ENCODE measurements at places on chromosomes 16 and 17.

- DNase-seq, result no peak
These were observed 1.1 kb downstream of the PRSS22 start for GRCh38 chr16:2856686-2857450.

GRCh38 chr17:14826358-14826757, 438.8 kb downstream of the PMP22 start:
- no peak for DNase-seq

- DNase-seq, result no peak
These were observed 1.2 kb upstream of the ZKSCAN2 start for GRCh38 chr16:25258861-25259179.

DNA sequence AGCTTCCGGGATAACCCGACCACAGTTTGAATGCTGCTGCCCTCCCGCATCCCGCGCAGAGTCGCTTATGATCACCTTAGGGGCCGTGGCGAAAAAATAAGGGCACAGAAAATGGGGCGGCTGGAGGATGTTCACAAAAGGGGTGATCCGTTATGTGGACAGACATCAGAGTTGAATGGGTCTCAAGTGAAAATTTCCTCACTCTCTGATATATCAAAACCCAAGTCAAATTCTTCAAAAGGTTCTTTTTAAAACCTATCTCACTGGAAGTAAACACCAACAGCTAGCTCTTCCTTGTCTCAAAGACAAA, 400 bp upstream of the CEP112 start:
- DNase-seq, result no peak

GRCh38 chr16:12002447-12003006, 26.0 kb downstream of the SNX29 start:
- DNase-seq, result peak; percentile 31

GRCh38 chr16:12721841-12722421, 81.8 kb downstream of the CPPED1 start:
- DNase-seq, result no peak

DNA sequence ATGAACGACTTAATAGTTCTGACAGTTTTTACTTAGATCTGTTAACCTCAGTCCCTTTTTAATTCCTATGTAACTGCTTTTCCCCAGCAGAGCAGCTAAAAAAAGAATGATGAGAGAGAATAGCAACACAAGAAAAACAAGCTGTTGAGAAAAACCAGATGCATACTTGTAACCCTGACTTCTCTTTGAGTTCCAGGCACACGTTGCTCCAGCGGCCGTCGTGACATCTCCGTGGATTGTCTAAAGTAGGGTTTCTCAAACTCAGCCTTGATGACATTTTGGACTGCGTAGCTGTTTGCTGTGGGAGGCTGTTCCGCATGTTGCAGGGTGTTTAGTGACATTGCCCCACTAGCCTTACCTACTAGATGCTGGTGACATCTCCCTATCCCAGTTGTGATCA, 324.0 kb downstream of the SNX29 start:
- DNase-seq, result no peak

- no peak for DNase-seq
These were observed 23.6 kb downstream of the SDR42E1 start for GRCh38 chr16:81987706-81988105.

GRCh38 chr16:1075546-1075945, 3.0 kb downstream of the SSTR5 start:
- no peak for DNase-seq

DNA sequence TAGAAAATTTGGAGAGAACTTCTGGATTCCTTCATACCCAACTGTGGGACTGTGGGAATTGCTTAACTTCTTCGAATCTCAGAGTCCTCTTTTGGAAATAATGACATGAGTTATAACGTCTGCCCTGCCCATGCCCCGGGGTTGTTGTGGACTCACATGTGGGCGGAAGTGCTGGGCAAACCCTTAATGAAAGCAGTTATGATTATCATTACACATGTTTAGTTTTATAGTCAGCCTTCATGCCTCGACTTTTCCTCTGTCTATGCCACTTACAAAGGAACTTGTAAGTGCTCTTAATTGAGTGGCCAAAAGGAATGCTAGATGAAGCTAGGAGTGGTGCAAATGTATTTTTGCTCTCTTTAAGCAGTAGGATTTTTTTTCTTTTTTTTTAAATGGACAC, 3.9 kb downstream of the KRT27 start:
- no peak for DNase-seq

DNA sequence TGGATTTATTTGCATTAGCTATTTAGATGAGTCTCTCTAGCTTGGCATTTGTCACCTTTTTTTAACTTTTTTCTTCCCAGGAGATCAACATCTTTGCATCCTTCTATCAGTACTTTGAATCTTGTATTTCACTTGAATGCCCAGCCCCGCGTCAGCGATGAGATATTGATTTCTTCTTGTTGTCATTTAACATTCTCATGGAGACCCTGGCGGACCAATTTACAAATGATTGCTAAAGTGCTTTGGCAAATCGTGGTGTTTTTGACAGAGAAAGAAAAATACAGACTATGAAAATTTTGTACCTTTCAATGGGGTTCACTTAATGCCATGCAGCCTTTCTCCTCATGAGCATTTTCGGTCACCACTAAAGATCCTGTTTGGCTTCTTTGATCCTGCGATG, 269.7 kb downstream of the ABCC12 start:
- DNase-seq, result no peak

Measured in thymus (tissue), 14 donors.